Large intestine (tissue), 12 donors: ENCODE measurements at places on chromosomes 12 and 14.
A peak's percentile ranks its signal among the peaks of the same experiment; 100 is the strongest.

DNA sequence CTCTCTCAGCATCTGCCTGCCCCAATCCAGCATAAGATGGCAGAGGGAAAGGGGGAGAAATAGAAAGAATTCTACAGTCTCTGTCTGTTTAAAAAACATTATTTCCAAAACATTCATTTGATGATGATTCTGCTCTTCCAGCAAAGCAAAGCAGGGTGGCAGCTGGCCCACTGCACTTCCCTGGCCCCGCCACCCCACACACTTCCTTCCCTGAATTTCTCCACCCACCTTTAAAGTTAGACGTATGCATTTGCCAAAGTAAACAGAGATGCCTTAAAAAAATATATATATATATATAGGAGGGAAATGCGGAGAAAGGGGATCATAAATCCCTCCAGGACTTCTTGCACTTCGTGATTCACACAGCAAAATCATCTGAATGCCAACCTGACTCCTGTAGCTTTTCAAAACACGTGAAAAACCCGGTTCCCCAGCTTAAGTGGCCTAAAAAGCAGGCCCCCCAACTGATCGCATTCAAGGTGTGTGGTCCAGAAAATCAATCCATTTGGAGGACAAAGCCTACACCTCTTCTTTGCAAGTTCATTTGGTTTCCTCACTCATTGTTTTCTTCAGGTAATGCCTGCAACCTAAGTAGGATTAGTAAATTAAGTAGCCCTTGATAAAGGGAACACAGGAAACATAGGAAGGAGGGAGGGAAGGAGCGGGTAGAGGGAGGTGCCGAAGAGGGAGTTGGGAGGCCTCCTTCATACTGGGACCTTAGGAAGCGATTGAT, 68.8 kb downstream of the LLPH start:
- DNase-seq: no peak

DNA sequence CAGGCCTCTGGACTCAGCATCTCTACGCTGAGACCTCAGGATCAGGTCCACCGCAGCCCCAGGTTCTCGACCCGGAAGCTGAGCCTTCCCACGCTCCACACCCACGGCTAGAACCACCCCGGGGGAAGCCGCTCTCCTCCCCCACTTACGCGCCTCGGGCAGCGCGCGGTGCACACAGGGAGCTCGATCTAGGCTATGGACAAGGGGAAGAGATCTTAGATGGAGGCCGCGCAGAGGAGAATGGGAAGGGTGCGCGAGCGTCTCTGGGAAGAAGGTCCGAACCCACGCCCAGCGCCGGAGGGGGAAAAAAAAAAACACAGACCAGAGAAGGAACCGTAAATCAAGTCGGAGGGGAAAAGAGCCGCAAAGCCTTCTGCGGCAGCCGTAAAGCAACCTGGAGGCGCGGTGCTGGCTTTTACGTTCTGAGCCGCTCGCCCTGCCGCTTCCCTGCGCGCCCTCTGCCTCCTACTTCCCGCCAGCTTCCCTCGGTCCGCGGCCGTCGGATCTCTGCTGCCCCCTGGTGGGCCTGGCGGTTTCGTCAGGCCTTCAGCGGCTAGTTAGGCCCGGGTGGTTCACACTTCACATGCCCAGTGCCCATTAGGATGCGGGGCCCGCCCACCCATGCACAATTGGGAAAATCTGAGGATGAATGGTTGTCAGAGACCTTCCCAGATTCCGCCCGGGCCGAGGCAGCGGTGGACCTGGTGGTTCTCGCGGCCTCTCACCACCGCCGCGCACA, at the start of gene RAD52:
Gene RAD52 (minus strand): TSS at position 242 of the 739 bp plus-strand sequence. CDS start 16,636 bp downstream, outside the sequence.
- DNase-seq: peak; percentile 99

- DNase-seq: no peak
Observed at GRCh38 chr12:60137513-60137912, 541.7 kb downstream of the SLC16A7 start.

- no peak for DNase-seq
Observed at GRCh38 chr14:104266631-104267575, 128.5 kb downstream of the KIF26A start.

- no peak for DNase-seq
Observed at GRCh38 chr14:61923348-61923747, 161.1 kb downstream of the SNAPC1 start.
